Fibroblast of lung (primary cell): ENCODE measurements at places on chromosomes 11 and 22. TPM values are rescaled to one million over a fixed set of nuclear protein-coding genes. Genes with fewer than 3 reads are reported as not detected.

DNA sequence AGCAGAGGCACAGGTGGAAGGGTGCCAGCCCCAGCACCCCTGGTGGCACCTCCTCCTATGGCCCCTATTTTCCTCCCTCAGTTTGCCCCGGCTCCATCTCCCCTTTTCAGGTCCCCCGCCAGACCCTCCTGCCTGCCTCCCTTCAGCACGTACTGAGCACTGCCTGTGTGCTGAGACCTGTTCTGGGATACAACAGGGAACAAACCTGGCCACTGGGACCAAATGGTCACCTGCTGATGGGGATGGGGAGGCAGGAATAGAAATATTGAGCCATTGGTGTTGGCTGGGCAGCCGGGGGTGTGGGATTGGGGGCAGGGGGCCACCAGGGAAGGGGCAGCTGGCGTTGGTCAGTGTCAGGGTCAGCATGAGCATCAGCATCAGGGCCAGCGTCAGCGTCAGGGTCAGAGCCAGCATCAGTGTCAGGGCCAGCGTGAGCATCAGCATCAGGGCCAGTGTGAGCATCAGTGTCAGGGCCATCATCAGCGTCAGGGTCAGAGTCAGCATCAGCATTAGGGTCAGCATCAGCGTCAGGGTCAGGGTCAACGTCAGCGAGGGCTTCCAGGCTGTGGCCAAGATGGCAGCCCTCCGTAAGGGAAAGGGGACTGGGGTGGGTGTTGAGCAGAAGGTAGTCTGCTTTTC lies 7.5 kb downstream of the ZNF74 start:
- H3K27me3 ChIP-seq, result no peaks in the 10 kb centered on the region
- peaks cover 9% of the 10 kb centered on the region for H3K36me3 ChIP-seq
- H3K4me3 ChIP-seq, result no peak overlapping the region
- DNase-seq, result no peak
- H3K4me1 ChIP-seq, result no peaks in the 10 kb centered on the region

GRCh38 chr11:27754035-27755017 lies 54.1 kb upstream of the BDNF start:
- no peaks in the 10 kb centered on the region for H3K4me1 ChIP-seq
- H3K4me3 ChIP-seq, result no peak overlapping the region
- peak; percentile 96 for DNase-seq
- H3K27me3 ChIP-seq, result no peaks in the 10 kb centered on the region

- H3K4me3 ChIP-seq, result no peak overlapping the region
- H3K36me3 ChIP-seq, result no peaks in the 10 kb centered on the region
- no peaks in the 10 kb centered on the region for H3K4me1 ChIP-seq
- no peaks in the 10 kb centered on the region for H3K27me3 ChIP-seq
- H3K27ac ChIP-seq, result no peak overlapping the region
Measured at GRCh38 chr11:121494355-121495099, 41.8 kb upstream of the SORL1-AS1 start.

- H3K36me3 ChIP-seq, result no peaks in the 10 kb centered on the region
- no peak overlapping the region for H3K27ac ChIP-seq
- H3K4me1 ChIP-seq, result no peaks in the 10 kb centered on the region
- peak; percentile 67 for DNase-seq
- H3K4me3 ChIP-seq, result no peak overlapping the region
Measured at GRCh38 chr22:31977141-31977841, 33.0 kb downstream of the YWHAH start.

DNA sequence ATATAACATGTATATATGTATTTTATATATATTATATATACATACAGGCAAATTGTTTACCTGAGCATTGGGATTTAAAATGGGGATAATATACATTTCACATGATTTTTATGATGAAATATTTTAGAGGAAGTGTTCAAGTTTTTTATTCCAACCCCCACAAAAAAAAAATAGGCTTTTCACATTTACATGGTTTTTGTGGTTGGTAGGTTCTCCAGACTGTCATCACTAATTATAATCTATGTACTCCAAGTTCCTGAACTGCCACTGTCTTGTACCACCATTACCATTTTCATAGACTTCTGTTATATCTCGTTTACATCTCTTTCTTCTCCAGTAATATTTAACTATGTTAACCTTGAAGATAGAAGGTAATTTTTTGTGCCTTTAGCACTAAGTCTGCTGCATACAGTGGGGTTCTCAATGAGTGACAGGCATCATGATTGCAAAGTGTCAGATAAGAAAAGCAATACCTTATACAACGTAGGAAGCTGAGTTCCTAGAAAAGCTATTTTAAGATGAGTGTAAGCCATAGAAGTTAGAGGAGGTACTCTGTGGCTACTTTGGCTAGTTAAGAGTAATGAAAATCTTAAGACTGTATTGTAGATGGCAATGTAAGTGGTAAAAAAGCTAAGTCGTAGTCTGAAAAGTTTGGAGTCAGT lies 5.2 kb downstream of the TMEM126A start:
- H3K27ac ChIP-seq, result no peak overlapping the region
- peaks cover 4% of the 10 kb centered on the region for H3K36me3 ChIP-seq
- DNase-seq, result no peak
- H3K4me1 ChIP-seq, result no peaks in the 10 kb centered on the region
- no peak overlapping the region for H3K4me3 ChIP-seq

- no peaks in the 10 kb centered on the region for H3K36me3 ChIP-seq
- peaks cover 2% of the 10 kb centered on the region for H3K27me3 ChIP-seq
- DNase-seq, result no peak
- no peak overlapping the region for H3K27ac ChIP-seq
- no peaks in the 10 kb centered on the region for H3K4me1 ChIP-seq
- no peak overlapping the region for H3K4me3 ChIP-seq
Measured at GRCh38 chr11:76424379-76424778, 20.4 kb upstream of the EMSY start.

DNA sequence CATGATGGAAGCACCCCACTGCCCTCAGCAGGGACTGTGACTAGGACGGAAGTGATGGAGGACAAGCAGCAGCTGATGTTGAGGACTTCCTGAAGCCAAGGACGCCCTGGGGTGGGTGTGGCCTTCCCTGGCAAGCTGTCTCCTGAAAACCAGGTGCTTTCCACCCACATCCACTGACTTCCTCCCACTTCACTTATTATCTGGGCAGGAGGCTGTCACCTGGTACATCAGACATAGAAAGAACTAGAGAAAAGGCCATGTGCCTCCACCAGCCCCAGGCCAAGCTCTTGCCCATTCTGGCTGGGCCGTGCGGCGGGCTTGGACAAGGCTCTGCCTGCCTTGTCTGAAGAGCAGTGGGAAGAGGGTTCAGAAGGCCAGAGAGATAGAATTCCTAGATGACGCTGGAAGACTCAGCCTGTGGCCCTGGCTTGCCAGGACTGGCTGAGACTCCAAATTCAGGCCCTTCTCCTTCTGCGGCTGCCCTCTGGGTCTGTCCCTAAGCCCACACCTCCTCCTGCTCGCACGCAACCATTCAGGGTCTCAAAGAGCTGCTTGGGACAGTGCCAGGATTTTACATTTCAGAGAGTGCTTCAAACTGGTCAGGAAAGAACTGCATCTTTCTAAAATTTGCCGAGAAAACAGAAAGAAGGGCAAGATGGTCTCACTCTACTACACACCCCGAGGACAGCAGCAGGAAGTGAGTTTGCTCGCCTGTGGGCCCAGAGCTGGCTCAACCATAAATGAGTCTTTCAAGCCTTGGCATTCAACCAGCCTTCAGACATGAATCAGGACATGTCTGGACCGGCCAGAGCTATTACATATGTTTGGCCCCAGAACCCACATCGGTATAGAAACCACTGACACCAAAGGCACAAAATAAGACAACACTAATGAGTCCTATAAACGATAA lies 13.3 kb downstream of the ARHGAP1 start:
- no peaks in the 10 kb centered on the region for H3K27me3 ChIP-seq
- peaks cover 24% of the 10 kb centered on the region for H3K4me1 ChIP-seq
- peak overlapping the region; percentile 89 for H3K27ac ChIP-seq
- H3K36me3 ChIP-seq, result peaks cover 14% of the 10 kb centered on the region

- peak; percentile 90 for DNase-seq
- peak overlapping the region; percentile 36 for H3K4me3 ChIP-seq
- peak overlapping the region; percentile 78 for H3K27ac ChIP-seq
- H3K4me1 ChIP-seq, result peaks cover 30% of the 10 kb centered on the region
- H3K36me3 ChIP-seq, result peaks cover 2% of the 10 kb centered on the region
- H3K27me3 ChIP-seq, result no peaks in the 10 kb centered on the region
Measured at GRCh38 chr11:72069787-72070251, 10.5 kb downstream of the NUMA1 start.

Gene ART1
- not detected in 2 replicates for total RNA-seq

Gene LRP4
- total RNA-seq, result 1.3 TPM in 2 replicates
